ENCODE measurements at places on chromosomes 6 and 20.

- no peak for DNase-seq
Observed at GRCh38 chr6:111329882-111330633, 153.0 kb downstream of the REV3L start.

GRCh38 chr20:3340443-3340842 is 67.0 kb downstream of the DNAAF9 start:
- DNase-seq, result no peak

GRCh38 chr6:109927052-109927451 is 51.1 kb upstream of the GPR6 start:
- no peak for DNase-seq

DNA sequence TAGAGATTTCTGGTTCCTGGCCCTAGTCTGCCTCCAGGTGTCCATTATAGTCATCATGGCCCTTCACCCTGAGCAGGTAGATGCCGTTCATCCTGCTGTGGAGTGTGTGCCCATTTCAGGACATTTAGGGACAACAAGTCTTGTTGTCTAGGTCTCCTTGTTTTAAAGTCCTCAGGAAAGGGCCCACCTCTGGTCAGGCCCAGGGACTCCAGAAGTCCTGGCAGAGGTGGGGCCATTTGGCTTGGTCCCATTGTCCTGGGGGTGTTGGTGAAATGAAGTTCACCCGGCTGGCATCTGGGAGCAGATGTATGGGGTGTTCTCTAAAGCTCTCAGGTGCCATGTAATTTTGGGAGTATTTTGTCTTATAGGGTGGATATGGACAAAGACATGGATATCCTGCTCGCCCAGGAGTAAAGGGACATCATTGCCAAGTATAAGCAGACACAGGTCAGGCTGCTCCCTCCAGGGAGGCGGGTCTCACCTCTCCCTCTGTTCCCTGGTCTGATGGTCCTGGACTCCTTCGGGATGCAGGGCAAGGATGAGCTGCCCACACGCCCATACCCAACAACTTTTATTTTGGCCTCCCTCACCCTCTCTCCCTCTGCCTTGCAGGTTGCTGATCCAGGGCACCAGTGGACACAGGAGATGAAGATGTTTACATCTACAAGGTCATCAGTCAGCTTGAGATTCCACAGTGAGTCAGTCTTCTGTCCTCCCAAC is 31.7 kb upstream of the MAS1L start:
- DNase-seq, result no peak

DNA sequence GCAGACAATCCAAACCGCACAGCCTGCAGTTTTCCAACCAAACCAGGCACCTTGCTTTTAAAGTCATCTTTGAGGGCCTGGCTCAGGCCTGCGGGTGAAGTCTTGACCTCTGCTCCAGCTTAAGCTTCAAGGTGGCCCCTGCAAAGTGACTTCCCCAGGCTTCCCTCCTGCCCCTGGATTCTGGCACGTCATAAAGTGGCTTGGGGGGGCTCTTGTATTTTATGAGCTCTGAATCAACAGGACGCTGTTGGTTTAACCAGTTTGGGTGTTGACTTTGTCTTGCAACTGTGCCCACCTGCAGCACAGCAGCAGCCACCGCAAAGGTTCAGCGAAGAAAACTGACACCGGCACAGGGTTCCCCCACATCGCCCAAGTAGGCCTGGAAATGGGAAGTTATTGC is 81.2 kb downstream of the NFATC2 start:
- no peak for DNase-seq
